ENCODE measurements at places on chromosomes 7 and 10.

GRCh38 chr7:17185690-17186070, 112.8 kb upstream of the AHR start:
- no peak for DNase-seq

DNA sequence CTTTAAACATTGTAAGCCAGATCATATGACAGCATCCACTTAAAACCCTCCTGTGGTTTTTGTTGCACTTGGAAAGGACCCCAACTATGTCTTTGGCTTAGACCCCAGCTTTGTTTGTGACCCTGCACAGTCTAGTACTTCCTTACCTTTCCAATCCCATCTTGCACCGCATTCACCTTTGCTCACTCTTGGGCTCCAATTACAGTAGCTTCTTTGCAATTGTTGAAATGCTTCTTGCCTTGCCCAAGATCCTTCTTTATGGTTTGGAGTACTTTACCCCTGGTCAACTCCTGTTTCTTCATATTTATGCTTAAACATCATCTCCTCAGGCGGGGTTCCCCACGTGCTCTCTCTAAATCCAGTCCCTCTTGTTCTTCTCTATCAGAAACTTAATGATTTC, 162.6 kb downstream of the PTEN start:
- DNase-seq: no peak

DNA sequence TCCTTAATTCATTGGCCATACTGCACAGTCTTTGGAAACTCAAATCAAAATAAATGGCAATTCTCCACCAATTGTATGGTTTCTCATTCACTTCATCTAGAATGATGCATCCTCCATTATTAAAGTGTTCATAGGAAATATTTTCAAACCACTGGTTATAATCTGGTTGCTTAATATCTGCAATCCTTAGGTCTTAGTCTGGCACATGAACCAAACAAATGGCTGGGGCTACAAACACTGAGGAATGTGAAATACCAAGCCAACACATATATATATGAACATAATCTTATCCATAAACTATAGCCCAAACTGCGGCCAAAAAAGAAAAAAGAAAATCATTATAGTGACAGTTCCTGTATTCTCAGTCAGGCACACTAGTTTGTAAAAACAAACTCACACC, 5.7 kb upstream of the MSS51 start:
- no peak for DNase-seq

GRCh38 chr10:26437637-26438461, at the start of gene APBB1IP:
TSS of gene APBB1IP (plus strand) at chr10:26438341. CDS start at chr10:26492327, 53,986 bp downstream.
- no peak for DNase-seq

- no peak for DNase-seq
Observed at GRCh38 chr10:130399425-130399950, 263.3 kb downstream of the GLRX3 start.

- DNase-seq: no peak
Observed at GRCh38 chr10:78912361-78913218, 156.2 kb upstream of the ZMIZ1 start.

- no peak for DNase-seq
Observed at GRCh38 chr7:29306319-29306991, 111.9 kb downstream of the CHN2 start.

DNA sequence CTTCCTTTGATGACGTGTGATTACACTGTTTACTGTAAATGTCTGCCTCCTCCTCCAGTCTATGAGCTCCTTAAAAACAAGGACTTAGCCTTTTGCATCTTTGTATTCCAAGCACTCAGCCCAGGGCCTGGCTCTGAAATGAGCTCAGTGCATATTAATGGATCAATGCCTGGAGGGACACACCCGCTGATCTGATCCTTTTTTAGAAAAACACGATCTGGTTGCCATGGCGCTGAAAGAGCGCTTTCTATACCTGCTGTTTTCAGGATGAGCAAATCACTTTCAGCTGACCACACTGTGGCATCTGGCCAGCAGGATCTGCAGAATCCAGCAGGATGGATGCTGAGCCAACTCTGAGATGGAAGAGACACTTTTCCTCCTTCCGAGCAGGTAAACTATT, 37.8 kb upstream of the GARS1 start:
- DNase-seq: no peak

DNA sequence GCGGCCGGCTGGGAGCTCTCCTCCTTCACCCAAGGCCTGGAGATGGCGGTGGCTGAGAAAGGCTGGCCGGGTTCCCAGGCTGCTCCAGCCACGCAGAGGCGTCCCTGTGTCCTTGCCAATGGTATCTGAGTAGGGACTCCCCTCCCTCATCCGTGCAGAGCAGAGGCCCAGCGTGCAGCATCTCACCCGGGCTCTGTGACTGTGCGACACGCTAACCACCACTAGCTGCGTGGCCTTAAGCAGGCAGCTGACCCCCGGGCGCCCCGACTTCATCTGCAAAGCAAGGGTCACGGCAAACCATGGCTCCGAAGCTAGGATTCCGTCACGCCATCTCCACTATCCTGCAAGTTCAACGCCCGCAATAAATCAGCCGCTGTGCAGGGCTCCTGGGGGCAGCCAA, 47.2 kb upstream of the TNRC18 start:
- peak; percentile 64 for DNase-seq
